ENCODE measurements at places on chromosomes 12 and 14.

GRCh38 chr14:91368776-91369416 is 48.7 kb downstream of the CCDC88C start:
- DNase-seq, result no peak

GRCh38 chr12:68825569-68826217 is 17.7 kb downstream of the MDM2 start:
- no peak for DNase-seq

DNA sequence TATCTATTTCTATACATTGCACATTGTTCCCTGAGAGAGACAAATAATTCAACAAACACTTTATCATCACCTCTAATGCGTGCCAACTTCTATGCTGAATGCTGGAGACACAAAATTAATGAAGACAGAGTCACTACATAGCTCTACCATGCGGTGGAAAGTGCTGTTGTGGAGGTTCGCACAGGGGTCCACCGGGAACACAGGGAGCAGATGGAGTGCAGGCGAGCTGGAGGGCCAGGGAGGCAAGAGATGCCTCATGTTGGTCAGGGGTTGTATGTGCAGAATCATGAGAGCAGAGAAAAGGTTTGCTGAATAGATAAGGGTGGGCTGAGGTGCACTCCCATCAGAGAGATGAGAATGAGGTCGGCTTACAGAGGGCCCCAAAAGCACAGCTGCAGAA is 25.2 kb downstream of the FAM234B start:
- DNase-seq, result no peak

DNA sequence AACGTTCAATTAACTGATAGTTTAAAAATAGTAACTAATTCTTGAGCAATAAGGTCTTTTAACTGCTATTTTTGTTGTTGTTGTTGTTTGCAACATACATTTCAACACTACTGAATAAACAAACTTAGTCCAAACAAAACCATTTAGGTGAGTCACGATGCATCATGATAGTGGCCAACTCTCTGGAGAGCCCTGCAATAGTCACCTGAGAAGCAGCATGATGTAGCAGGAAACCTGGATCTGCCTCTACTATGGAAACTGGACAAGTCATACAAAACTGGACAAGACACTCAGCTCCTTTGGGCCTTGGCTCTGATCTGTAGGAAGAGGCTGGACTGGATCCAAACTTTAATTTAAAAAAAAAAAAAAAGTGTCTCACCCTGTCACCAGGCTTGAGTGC is 117.3 kb downstream of the MED13L start:
- DNase-seq, result no peak

DNA sequence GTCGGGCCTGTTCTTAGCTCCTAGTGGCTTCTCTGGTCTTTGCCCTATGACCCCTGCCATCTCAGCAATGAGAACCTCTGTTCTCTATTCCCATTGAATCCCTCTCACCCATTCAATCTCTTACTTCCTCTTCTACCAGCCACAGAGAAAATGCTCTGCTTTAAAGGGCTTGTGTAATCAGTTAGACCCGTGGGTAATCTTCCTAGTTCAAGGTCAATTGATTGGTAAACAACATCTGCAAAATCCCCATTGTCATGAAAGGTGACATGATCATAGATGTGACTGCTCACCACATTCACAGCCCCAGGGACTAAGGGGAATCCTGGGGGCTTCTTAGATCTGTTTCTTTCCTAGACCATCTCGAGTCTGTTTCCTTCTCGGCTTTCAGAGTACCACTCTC is 7.2 kb upstream of the CCDC197 start:
- no peak for DNase-seq

GRCh38 chr14:90344331-90345238 is 12.8 kb upstream of the NRDE2 start:
- DNase-seq, result no peak

DNA sequence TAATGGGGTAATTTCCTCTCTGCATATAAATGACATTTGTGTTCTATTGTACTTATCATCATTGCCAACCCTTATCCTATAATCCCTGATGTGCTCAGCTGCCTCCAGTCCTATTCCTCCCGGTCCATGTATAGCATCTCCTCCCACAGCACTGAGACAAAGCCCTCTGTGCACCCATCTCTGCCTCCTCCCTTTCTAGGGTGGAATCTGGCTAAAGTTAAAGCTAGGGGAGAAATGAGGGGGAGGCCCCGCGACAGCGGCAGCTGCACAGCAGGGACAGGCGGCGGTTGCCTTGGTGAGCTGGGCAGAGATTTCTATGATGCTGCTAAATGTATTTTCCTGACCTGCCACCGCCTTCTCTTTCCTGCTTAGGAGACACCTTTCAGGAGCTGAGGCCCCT is 12.8 kb upstream of the ZDHHC22 start:
- DNase-seq, result no peak

GRCh38 chr12:4025181-4026019 is 152.2 kb upstream of the PARP11 start:
- DNase-seq, result no peak

Measured in T-helper 1 cell (primary cell).